ENCODE measurements at places on chromosomes 4 and X.

- DNase-seq: peak; percentile 55
Observed at GRCh38 chr4:184644553-184645307, 4.5 kb downstream of the CASP3 start.

- no peak for DNase-seq
Observed at GRCh38 chr4:139808808-139809756, 143.5 kb downstream of the MGST2 start.

GRCh38 chr4:37765741-37766140 is 60.7 kb upstream of the PGM2 start:
- DNase-seq: no peak

GRCh38 chr4:924107-925096 is 7.7 kb downstream of the GAK start:
- peak; percentile 60 for DNase-seq

DNA sequence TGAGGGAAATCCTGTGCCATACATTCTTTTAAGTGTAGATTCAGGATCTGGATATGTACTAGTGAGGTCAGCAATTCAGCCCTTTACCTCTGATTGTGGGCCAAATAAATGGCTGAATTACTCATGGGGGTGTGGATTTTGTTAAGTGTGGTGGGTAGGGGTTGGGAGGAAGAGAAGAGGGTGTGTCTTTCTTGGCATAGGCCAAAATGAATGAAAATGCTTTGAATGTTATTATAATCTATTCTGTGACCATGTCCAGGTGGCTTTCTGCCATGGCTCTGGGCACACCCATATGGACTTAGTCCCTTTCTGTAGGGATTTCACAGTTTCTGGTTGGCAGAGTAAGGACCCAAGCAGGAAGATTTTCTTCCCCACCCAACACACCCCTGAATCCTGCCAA is 244.3 kb downstream of the CBR4 start:
- no peak for DNase-seq

DNA sequence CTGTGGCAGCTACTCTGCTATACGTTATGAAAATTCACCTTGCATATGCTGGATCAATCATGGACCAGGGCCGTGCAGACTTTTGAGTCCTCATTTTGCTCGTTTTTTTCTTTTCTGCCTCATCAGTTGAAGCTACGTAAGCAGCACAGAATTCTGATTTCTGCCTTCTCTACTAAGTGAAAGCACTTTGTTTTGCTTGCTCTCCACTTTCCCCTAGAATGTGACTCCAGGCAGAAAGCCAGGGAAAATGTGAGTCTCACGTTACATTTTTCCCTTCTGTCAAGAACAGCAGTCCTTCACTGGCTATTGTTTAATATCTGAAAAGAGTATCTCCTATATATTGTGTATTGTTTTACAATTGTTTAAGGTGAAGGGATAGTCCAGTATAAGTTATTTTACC is 1840.1 kb downstream of the PCDH7 start:
- DNase-seq: no peak

DNA sequence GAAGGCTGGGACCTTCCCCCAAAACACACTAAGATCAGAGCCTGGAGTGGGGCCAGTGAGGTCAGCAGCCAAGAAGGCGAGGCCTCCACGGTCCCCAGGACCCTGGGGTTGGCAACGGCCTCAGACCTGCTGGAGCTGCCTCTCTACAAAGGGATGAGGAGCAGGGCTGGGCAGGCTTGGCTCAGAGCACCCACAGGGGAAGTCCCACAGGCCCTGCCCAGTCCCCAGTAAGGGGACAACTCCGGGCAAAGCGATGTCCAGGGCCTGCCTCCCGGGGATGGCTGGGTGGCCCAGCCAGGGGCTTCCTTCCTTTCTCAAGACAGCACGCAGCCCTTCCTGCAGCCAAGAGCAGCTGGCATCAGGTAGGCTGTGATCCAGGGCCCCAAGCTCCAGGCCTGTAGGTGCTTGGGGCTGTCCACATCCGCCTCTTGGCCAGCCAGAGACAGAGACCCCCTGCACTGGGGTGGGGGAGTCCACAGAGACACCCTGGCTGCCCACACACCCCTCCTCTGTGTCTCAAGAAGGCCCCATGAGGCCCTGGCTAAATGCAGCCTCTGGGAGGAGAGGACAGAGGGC is 5.7 kb downstream of the MXD4 start:
- peak; percentile 7 for DNase-seq

- DNase-seq: no peak
Observed at GRCh38 chr4:92433272-92433758, 129.5 kb downstream of the GRID2 start.

- no peak for DNase-seq
Observed at GRCh38 chrX:129833153-129833990, 10.3 kb downstream of the ZDHHC9 start.

- no peak for DNase-seq
Observed at GRCh38 chrX:44306356-44306755, 37.1 kb downstream of the EFHC2 start.

DNA sequence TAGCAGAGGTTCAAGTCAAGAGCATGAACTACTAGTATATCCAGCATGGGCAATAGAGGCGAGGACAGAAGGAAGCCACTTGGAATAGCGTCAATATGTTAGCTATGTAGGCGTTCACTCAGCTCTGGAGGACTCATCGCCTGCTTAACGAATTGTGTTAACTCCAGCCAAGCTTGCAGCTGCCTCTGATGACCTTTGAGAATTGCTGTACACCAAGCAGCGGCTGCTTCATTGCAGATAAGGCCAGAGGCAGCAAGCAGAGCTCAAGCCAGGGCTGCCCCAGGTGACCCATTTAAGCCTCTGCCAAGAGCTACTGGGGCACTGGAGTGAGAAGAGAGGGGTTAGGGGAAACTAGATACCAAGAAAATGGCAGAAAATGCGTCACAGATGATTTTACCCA is 160.2 kb upstream of the IGFBP7 start:
- no peak for DNase-seq

- peak; percentile 59 for DNase-seq
Observed at GRCh38 chr4:123415977-123416376, 19.4 kb downstream of the SPRY1 start.

DNA sequence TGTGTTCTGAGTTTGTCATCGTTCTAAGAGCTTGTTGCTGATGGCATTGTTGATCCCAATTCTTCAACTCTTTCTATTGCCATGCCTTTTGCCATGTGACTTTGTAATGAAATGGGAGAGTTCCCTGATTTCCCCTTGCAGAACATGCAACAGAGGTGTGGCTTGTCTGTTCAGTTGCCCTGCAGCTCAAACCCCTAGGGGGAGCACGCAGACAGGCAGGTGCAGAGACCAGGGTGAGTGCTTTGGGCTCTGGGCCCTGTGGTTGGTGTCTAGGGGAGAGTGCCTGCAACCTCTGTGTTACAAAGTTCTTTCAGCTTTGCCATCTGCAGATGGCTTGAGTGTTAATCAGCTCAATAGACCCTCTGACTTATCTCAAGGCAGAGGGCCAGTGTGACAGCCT is 332.7 kb downstream of the MID1IP1 start:
- peak; percentile 26 for DNase-seq

GRCh38 chr4:103774326-103774825 is 54.6 kb upstream of the TACR3 start:
- no peak for DNase-seq

DNA sequence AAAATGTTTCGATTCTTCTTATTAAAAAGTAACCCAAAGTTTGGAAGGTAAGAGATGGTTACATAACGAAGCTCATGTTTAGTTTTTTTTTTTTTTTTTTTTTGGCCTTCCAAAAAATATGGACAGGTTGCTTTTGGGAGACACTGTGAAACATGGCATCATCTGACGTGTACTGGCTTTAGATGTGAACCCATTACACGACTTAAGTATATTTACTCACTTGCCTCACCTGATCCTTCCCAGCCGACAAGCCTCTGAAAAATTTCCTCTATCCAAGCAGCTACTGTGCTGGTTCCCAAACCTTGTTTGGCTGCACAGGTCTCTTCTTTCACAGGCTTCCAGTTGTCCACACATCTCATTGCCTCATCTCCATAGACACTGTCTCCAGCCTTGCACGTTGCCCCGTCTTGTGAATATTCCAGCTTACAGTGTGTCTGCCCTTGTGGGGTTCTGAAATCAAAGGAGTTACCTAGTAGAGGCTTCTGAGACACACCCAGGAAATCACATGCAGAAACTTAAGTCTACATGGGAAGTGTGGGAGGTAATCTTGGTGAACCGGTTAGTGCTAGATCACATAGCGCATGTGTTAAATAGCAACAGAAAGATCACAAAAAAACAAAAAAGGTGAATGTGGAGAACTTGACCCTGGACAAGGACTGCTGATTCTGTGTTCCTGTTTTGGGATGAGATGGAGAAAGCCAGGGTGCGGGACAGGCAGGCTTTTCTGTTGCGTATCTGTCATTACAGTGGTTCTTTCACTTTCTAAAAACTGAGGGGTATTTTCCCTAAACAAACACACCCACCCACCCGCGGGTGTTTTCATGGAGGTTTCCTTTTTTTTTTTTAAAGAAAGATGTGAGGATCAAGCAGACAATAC is 328.6 kb downstream of the ARHGAP10 start:
- DNase-seq: peak; percentile 28

DNA sequence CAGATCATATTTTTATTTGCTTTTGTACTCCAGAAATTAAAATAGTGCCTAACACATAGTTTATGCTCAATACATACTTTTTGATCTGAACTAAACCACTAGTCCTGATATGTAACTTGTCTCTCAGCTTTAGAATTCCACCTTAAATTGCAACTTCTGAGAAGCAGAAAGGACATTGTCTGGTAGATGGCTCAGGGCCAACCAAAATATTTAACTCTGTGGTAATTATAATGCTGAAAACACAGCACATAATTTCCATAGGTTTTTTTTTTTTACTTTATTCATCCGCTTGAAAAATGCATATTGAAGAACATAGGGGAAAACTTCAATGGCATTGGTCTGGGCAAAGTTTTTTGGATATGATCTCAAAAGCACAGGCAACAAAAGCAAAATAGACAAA is 59.3 kb downstream of the AREG start:
- DNase-seq: no peak

- DNase-seq: peak; percentile 16
Observed at GRCh38 chrX:39253551-39253950, 452.3 kb downstream of the MID1IP1 start.

GRCh38 chr4:48064349-48064748 is 47.8 kb downstream of the NIPAL1 start:
- no peak for DNase-seq

DNA sequence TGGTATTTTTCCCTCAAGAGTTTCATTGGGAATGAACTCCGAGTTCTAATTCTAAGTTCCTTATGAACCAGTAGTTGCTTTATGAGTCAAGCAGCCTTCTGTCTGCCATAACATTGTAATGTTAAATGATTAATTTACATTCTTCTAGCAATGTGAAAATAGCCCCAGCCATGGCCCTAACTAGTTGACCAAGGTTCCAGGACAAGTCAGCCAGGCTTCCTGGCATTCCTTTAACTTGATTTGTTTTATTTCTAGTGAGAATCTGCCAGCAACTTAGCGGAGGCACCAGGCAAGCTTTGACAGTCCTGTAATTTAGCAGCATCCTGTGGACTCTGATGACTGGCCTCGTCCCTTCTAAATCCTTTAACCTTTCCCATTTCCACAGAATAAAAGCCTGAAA is 69.0 kb downstream of the GLRA2 start:
- no peak for DNase-seq

DNA sequence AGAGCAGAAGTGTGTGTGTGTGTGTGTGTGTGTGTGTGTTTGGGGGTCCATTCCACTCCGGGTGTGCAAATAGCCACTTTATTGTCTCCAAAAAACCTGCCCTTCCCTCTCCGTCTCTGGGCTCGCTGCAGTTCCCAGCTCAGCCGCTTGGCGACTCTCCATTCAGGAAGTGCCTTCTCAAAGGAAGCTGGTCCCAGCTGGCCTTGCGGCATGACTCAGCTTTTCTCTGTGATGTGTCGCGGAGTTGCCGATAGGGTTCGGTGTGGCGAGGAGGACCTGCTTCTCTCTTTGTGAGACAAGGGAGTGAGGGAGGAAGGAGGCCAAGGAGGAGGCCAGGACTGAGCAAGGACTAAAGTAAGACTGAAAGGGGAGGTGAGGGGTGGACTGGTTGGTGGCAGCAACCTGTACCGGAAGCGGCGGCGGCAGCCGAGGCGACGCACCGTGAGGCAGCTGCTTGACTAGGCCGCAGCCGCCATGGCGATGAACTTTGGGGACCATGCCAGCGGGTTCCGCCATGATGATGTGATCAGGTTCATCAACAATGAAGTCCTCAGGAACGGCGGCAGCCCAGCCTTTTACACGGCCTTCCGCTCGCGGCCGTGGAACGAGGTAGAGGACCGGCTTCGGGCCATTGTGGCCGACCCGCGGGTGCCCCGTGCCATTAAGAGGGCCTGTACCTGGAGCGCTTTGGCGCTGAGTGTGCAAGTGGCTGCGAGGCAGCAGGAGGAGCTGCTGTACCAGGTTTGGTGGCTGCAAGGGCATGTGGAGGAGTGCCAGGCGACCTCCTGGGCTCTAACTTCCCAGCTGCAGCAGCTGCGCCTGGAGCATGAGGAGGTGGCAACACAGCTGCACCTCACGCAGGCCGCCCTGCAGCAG is at the start of gene TEX13C:
Gene TEX13C, plus strand, starts transcription at position 226 of the 876 bp plus-strand sequence. Its CDS starts 249 bp downstream, at position 475.
- DNase-seq: no peak

DNA sequence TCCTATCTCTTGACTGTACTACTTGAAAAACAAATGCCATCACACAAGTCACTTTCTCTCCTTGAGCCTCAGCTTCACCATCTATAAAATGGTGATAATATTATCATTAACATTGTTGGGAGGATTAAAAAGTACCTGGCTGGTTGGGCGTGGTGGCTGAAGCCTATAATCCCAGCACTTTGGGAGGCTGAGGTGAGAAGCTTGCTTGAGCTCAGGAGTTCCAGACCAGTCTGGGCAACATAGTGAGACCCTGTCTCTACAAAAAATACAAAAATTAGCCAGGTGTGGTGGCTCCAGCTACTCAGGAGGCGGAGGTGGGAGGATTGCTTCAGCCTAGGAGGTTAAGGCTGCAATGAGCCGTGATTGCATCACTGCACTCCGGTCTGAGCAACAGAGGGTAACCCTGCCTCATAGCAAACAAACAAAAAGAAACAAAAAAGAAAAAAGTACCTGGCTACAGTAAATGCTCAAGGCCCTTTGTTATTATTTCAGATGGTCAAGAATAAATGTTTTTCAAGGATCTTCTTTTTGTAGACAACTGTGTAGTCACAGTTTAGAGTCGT is 120.3 kb downstream of the CHRNA9 start:
- no peak for DNase-seq

GRCh38 chrX:119359618-119360382 is 39.3 kb upstream of the SLC25A43 start:
- DNase-seq: no peak

DNA sequence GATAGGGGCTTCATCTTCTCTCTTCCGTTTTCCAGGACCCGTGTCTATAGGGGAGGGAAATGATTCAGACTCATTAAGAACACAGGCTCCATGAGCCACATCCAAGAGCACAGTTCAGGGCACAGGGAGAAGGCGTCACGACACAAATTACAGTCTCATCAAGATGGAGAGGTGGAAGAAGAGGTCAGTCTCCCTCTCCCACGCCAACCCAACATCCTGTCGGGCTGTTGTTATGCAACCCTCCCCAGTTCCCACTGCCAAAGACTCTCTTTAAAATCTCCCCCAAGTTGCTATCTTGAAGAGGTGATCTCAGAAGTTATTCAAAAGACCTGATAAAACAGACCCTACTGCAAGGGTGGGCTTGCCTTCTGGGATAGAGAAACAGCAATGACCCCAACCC is 12.6 kb downstream of the ZMYM3 start:
- DNase-seq: no peak

GRCh38 chr4:7819446-7819845 is 120.2 kb downstream of the AFAP1 start:
- no peak for DNase-seq

Data from activated CD4-positive, alpha-beta memory T cell treated with anti-CD3 and anti-CD28 coated beads for 36 hours (primary cell).